Subcutaneous preadipocyte (primary cell): ENCODE measurements at places on chromosomes 5 and 9. TPM values are rescaled to one million over a fixed set of nuclear protein-coding genes. Genes with fewer than 3 reads are reported as not detected.

SLC4A9 gene
- not detected in 2 replicates for total RNA-seq

ENTPD2 gene
- total RNA-seq, result not detected in 2 replicates

MEIKIN gene
- not detected in 2 replicates for total RNA-seq

SLC45A2 gene
- total RNA-seq, result 0.20 and 0.37 TPM in 2 replicates

C5orf22 gene
- total RNA-seq, result 14.1 and 15.1 TPM in 2 replicates
